ENCODE measurements at places on chromosomes 6 and 20.

- DNase-seq: no peak
Observed at GRCh38 chr6:33630014-33630413, 8.9 kb downstream of the ITPR3 start.

GRCh38 chr6:142074516-142074915 is 58.2 kb upstream of the GJE1 start:
- no peak for DNase-seq

DNA sequence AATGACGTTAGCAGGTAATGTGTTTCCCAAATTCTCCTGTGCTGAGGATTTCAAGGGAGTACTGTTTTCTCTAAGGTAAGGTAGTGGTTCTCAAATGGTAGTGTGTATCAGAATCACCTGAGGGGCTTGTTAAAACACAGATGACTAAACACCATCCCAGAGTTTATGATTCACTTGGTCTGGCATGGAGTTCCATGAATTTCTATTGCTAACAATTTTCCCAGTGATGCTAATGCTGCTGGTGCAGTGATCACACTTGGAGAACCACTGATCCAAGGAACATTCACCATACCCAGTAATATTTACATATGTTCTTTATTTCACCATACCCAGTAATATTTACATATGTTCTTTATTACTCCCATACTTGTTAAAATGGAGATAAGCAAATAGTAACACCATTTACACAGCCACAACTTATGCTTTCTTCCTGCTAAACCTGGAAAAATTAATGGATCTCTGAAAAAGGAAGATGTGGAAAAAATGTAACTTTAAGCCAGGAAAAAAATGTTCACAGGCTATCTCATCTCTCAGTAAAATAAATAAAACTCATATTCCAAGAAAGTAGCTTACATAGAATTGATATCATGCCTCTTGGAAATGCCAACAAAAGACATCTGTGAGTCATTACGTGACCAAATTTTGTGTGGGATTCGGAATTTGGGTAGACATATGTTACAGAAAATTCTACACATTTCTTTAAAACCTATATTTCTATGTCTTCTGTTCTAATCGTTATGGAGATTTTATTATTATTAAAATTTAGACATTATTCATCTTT is 129.5 kb downstream of the MMUT start:
- no peak for DNase-seq

- DNase-seq: no peak
Observed at GRCh38 chr6:3956054-3956453, 106.9 kb downstream of the FAM50B start.

- DNase-seq: no peak
Observed at GRCh38 chr6:129191235-129191634, 308.3 kb downstream of the LAMA2 start.

DNA sequence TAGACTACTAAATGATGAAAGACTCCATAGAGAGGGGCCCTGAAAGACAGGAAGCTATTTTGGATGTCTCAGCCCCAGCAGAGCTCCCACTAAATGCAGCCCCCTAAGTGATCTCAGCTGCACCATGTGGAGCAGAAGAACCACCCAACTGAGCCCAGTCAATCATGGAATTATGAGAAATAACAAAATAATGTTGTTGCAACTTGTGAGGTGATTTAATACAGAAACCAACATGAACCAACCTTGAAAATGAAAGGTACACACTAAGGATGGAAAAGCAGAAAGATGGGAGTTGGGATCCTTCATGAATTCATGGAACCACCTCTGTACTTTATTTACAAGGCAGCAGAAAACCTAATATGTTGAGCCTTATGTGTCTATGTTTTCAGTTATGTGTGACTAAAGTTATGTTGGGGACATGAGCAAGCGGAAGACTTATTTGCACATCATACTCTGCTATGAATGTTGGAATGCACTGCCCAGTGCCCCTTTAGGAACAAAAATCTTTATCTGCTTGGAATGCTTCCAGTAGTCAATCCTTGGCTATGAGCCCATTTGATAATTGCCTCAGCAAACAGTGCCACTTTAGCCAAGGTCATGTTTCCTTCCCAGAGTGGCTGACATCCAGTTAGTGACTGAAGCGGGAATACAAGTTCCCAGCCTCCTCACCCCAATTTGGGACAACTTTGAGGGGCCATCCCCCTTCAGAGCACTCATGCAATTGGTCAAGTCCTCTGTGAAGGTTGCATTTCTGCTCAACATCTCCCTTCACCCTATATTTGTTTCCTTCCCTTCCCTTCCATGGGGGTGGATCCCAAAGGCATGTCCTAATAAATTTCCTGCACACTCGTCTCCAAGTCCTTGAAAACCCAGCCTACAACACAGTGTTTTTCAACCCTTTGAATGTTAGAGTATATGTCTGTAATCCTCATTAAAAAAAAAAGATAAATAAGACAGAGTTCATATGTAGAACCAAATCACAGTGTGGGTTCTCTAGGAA is 18.4 kb downstream of the TP53RK start:
- no peak for DNase-seq

DNA sequence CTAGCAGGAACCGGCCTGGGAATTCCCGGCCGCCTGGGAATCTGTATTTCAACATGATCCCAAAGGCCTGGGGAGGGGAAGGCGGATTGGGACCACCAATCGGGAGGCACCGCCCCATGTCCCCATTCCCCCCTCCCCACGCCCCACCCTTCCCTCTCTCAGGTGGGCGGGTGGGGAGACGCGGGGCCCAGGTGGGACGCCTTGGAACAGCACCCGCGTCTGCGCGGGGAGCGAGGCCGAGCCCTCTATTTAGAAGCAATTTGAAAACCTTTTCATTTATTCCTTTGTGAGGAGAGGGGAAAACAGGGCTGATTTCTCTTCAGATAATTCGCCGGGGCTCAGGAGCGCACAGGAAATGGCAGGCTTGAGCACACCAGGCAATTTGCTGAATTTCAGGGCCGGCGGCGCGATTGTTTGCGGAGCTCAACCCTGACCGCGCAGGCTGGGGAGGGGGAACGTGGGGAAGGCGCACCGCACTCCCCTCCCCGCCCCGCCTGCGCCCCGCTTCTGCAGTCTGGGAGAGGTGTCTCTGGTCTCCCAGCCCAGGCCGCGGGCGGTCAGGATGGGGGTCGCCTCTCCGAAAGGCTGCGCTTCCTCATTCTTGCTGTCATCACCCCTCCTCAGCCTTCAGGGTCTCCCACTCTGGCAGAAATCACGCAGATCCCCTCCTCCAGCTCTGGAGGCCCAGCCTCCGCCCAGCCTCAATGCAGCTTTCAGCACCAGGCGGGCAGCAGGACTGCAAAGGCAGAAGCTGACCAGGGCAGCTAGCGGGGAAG is 170.0 kb downstream of the GRM4 start:
- DNase-seq: no peak

- no peak for DNase-seq
Observed at GRCh38 chr6:121759370-121759769, 323.9 kb downstream of the GJA1 start.

DNA sequence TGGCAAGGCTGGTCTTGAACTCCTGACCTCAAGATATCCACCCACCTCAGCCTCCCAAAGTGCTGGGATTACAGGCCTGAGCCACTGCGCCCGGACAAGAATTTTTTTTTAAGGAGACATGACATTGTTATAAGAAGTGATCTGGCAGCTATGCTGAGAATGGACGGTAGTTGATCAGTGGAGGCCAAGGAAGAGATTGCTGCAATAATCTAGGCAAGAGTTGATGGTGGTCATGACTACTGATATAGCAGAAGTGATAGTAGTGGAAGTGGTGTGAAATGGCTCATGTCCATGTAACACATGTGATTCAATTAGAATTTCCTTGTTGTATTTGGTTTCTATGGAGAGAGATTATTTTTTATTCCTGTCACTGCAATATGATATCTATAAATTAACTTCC is 125.3 kb upstream of the CCN2 start:
- DNase-seq: no peak

- DNase-seq: no peak
Observed at GRCh38 chr6:160973311-160974250, 18.0 kb upstream of the MAP3K4 start.

DNA sequence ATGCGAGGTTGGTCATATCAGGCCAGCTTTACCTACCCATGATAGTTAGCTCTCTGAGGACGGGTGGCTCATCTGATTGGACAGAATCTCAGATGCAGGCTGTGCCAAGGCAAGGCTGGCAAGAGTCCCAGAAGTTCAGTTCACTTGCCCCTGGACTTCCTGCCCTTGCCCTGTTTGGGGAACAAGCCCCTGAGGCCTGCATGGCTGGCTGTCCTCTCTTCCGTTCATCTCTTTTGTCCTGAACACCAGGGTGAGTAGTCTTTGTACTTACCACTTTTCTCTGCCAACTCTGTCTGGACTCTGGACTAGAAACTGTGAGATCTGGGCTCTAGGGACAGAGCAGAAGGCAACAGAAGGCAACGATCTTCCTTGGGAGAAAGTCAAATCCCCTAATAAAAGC is 769.9 kb downstream of the QKI start:
- no peak for DNase-seq

DNA sequence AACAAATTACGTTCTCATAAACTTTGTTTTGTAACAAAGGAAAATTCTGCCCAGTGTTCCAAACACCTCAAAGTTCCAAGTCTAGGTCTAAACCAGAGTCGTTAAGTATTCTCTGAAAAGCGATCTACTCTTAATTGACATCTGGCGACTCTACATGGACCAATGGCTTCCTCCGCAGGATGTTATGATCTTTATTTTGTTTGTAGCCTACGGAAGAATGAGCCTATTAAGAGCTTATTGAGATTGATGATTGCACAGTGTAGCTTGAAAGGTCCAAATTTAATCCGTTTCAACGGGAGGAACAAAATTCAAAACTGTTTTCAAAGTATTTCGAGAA is 61.1 kb downstream of the FAM217A start:
- DNase-seq: no peak

- DNase-seq: no peak
Observed at GRCh38 chr6:107822176-107823046, 1.7 kb downstream of the SCML4 start.

GRCh38 chr6:35372633-35373032 is 30.3 kb downstream of the PPARD start:
- no peak for DNase-seq

- DNase-seq: no peak
Observed at GRCh38 chr20:64278317-64278681, 22.8 kb downstream of the PCMTD2 start.

- no peak for DNase-seq
Observed at GRCh38 chr20:9286501-9287461, 217.9 kb downstream of the PLCB4 start.

DNA sequence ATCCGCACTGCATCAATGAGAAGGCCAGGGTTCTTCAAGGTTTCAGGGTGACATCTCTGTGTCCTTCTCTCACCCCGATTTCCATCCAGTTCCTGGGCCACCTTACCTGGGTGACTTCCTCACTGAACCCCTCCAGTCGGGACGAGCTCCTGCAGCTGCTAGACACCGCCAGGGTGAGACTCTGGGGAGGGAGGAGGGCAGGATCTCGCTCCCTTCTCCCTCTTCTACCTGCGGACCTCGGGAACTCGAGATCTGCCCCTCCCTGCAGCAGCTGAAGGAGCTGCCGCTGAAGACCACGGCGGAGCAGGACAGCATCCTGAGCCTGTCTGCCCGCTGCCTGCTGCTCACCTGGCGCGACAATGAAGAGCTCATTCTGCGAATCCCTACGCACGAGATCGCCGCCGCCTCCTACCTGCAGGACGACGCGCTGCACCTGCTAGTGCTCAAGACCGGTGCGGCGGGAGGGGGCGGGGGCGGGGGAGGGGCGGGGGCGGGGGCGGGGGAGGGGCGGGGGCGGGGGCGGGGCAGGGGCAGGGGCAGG is 7.5 kb downstream of the CCM2L start:
- DNase-seq: no peak

DNA sequence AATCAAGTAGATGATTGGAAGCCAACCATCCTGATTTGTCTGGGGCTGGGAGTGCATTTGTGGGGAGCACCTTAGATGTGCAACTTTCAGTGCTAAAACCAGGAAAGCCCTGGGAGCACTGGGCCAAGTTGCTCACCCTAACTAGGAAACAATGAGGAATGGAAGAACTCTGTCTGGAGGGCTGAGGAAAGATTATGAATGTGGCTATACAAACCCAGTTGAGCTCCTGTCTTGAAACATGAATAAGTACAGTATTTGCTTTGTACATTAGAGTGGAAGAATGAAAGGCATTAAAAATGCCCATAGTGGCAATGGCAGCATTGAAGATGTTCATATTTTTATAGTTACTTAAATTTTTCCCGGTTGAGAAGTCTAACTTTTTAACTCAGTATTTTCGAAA is 121.1 kb downstream of the HDGFL1 start:
- DNase-seq: no peak

DNA sequence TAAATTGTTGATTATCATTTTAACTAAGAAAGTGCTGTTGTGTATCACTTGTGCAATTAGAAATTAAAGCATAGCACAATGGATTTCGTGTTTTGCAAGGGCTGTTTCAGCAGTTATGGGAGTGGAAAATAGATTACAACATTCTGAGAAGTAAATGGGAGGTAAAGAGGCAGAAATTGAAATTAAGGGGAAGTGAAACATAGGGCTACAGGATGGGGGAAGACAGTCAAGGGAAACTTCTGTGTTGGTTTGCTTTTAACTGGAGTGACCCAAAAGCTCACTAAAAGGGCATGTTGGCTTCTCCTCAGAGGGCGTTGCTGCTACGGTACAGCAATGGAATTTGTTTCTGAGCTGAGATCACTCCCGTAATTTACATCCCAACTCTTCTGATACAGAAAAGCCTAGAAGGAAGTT is 147.5 kb downstream of the BCAS1 start:
- no peak for DNase-seq

DNA sequence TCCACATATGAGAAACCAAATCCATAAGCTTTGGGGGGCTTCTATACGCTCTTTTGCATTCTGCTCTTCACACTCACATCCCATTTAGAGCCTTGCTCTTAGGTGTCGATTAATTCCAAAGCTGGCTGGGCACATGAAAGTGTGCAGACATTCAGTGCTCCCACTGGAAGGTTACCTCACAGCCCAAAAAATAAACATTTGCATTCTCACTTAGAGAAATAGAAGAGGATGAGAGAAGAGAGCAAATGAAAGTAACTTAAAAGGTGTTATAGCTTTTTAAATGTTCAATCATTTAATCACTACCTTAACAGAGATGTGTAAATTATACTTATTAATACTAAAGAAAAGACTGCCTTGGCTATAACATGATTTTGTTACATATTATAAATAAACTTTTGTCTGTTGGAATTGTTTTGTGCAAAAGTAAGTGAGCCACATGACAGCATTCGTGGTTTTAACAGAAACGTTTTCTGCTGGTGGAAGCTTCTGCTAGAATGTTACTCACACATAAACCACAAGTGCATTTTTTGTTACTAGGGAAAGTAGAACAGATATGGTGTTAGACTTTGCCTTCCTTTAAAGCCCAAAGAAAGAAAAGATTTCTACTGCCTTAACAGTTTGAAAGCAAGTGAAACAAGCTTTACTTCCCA is 116.7 kb downstream of the SIM1 start:
- no peak for DNase-seq

GRCh38 chr6:40606981-40607380 is 19.8 kb upstream of the LRFN2 start:
- DNase-seq: no peak
